ENCODE measurements at places on chromosomes 7 and 10. TPM values are rescaled to one million over a fixed set of nuclear protein-coding genes. Genes with fewer than 3 reads are reported as not detected.

PRF1 gene
- not detected for total RNA-seq

BEND7 gene
- 11.2 TPM for total RNA-seq

VSTM4 gene
- total RNA-seq, result 25.2 TPM

SNX10 gene
- total RNA-seq, result not detected

GRCh38 chr7:151060113-151060415 lies 675 bp downstream of the SLC4A2 start:
- DNase-seq, result no peak

- DNase-seq, result no peak
Measured at GRCh38 chr7:46209611-46210388, 288.7 kb upstream of the IGFBP3 start.

DNA sequence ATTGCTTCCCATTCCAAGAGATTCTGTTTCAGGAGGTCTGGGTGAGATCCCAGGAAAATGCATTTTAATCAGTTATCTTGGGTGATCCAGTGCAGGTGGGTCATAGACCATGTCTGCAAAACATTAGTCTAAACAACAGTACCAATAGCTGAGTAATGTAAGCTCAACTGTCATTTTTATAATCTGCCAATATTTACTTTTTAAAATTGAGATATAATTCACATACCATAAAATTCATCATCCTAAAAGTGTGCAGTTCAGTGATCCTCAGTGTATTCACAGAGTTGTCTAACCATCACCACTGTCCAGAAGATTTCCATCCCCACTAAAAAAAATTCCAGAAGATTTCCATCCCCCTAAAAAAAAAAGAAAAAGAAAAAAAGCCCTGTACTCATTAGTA lies 51.0 kb downstream of the FAM204A start:
- DNase-seq, result no peak

DNA sequence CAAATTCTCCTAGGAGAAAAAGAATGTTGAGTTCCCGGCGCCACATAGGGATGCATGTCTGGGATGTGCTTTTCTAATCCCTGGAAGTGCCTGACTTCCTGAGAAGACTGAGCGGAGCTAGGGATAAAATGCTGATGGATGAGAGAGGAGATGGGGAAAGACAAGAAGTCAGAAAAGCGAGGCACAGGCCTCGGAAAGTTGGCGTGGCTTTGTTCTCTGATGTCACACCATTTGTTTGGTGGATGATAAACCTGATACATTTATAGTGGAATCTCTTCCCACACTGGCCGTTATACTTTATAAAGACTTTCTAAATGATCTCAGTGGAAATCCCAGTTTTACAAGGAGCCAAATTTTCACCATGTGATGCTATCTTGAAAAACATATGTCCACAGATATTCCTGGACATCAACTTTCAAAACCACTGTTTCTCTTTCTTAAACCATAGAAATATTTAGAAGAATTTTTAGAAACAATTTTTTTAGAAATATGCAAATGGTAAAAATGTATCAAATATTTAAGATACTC lies 188.8 kb upstream of the SVIL start:
- no peak for DNase-seq
